ENCODE measurements at places on chromosomes 7 and 10.

- DNase-seq = no peak
Measured at GRCh38 chr10:91415816-91416215, 5.7 kb downstream of the HECTD2 start.

DNA sequence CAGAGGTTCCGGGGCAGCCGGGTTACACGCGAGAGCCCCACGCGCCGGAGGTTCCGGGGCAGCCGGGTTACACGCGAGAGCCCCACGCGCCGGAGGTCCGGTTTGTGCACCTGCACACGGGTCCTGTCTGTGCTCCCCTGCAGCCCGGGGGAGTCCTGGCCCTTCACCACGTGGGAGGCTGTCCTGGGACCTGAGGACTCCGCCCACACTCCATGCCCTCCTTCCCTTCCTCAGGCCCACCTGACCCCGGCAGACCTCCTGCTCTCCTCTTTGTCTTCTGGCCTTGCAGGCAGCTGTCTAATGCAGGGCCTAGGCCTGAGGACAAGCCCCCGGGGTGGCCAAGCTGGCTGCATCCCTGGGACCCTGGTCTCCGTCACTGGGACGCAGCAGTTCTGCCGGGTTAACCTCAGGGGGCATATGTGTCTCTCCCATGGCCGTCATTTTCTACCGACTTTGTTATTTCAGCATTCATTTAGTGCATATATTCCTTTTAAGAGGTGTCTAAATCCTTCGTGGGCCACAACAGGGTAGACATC, 374.6 kb downstream of the DNAJB6 start:
- no peak for DNase-seq

DNA sequence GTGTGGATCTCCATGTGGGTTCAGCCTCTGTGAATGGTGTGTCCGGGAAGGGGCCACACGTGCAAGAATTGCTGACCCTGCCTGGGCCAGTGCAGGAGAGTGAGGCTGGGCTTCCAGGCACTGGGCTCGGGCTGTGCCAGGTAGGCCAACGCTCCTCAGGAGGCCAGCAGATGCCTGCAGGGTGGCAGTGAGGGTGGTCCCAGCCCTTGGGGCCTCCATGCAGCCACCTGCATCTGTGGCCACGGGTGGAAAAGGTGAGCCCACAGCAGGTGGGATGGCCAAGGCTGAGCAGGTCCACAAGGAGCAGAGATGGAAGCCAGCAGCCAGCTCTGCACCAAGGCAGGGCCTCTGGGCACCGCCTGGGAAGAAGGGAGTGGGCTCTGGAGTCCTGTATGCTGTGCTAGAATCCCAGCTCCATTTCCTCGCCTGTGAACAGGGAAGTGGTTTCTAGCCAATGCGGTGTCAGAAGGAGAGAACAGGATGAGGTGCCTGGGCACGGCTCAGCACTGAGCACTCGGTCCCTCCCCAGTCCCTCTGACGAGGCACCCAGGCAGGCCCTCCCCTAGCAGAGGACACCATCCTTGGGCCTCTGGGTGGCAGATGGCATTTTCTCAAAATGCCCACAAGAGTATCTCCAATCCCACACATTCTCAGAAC, 31.1 kb upstream of the RET start:
- DNase-seq = no peak

DNA sequence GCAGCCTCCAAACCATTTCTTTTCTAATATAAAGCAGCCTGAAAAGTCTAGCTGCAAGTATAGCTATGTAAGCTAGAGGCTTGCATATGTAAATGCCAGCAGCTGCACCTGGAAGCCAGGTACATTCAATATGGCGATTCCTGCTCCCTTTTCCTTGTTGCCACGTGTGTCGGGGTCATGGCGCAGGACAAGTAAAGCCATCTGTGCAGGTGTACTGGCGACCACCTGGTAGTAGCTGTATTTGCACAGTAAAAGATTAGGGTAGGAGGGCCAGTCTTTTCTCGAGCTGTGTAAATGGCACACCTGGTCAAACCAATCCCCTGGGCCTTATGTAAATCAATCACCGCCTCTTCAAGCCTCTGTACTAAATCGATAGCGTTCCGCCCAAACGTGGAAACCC, 484.5 kb downstream of the MAGI2 start:
- no peak for DNase-seq

GRCh38 chr10:93406364-93407145, 75.6 kb downstream of the MYOF start:
- DNase-seq = no peak

- DNase-seq = no peak
Measured at GRCh38 chr10:20380401-20380800, 516.7 kb downstream of the NEBL start.

DNA sequence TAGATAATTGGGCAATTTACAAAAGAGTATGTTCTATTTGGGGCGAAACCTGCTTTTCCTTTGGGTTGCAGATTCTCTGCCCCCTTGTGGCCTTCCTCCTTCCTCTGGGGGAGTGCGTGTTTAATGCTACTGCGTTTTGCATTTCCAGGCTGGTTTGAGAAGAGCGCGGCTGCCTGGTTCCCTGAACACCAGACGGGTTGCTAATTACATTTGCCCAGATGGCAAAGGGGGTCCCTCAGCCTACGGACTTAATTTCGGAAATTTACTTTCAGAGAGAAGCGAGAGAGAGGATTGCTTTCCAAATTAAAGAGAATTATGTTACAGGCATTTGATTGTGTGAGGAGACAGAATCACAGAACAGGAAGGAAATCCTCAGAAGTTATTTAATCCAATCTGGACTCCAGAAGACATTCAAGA, 91.9 kb upstream of the JAZF1 start:
- peak; percentile 83 for DNase-seq

- DNase-seq = no peak
Measured at GRCh38 chr10:112182784-112183328, 709 bp downstream of the GPAM start.

DNA sequence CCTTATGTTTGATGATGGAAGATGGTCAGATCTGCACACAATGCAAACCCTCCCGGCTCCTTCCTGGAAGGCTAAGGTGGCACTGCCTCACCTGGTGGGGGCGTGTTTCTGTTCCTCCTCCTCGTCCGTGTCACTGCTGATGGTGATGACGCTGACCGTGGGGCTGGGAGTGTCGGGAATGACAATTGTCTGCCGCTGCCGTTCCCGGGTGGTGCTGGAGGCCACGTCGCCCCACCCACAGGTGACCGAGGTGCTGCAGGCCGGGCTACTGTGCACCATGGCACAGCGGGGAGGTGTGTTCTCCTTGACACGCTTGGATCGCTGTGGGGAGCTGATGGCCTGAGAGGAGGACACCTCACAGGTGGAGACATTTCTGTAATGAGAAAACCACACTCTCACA, 73.1 kb downstream of the CLEC2L start:
- no peak for DNase-seq

DNA sequence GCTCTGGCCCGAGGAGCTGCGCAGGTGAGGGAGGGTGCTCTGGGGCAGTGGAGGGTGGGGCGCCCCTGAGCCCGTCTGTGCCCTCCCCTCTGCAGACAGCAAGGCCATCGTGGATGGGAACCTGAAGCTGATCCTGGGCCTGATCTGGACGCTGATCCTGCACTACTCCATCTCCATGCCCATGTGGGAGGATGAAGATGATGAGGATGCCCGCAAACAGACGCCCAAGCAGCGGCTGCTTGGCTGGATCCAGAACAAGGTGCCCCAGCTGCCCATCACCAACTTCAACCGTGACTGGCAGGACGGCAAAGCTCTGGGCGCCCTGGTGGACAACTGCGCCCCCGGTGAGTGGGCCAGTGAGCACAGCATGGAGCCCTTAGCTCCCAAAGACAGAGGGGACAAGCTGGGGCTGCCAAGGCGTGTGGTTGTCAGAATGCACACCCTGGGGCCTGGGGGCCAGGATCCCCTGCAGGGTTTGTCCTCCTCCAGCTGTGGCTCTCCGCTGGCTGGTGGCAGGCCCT, 5.1 kb downstream of the FLNC start:
- no peak for DNase-seq

GRCh38 chr10:117133273-117134055, 4.6 kb downstream of the VAX1 start:
- DNase-seq = no peak

DNA sequence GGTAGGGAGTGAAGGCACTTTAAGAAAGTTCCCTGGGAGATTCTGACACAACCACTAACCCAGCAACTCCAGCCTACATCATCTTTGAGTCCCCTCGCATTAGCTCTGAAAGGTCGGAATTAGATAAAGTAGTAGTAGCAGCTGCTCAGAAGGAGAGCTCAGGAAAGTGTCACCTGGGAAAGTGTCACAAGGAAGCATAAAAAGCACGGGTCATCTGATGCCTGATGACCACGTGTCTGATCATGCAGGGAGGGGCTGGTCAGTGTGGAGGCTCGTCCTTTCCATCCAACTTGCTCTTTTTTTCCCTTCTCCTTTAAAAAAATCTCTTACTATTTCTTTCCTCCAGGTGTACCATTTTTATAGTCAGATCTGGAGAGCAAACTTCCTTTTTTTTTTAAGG, 47.1 kb upstream of the PDCD4 start:
- DNase-seq = no peak

GRCh38 chr10:98425511-98426352, 10.8 kb upstream of the PYROXD2 start:
- DNase-seq = peak; percentile 7

GRCh38 chr7:21504021-21504420, 38.8 kb upstream of the DNAH11 start:
- DNase-seq = no peak

- peak; percentile 71 for DNase-seq
Measured at GRCh38 chr7:97027427-97028234, 3.0 kb upstream of the DLX5 start.

GRCh38 chr7:4748231-4748681, 27.2 kb upstream of the AP5Z1 start:
- DNase-seq = no peak

DNA sequence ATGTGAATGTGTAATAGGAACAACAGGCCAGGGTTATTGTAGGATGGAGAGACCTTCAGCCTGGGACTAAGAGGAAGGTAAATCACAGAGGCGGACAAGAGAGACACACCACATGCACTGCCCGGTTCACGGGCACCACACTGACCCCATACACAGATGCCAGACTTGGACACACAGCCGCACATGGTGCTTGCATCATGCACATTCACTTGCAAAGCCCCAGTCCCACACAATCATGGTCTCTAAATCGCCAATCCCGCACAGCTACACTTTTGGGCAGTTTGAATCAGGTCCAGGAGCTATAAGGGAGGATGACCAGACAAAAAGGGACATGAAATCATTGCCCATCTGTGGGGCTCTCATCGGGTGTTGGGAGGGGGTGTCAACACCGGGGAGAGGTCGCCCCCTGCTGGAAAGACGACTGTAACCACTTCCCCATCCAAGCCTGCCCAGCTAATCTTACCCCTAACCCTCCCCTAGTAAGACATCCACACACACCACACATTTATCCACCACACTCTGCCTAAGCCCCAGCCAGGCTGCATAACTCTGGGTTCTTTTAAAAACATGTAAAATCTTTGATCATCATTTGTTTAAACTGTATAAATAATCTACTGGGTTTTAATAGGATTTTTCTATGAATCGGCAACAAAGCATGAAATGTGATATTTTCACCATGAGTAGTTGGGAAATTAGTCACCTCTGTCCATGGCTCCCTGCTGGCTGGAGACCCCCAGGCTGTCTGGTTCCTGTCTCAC, 40.5 kb upstream of the SLF2 start:
- DNase-seq = peak; percentile 47

- no peak for DNase-seq
Measured at GRCh38 chr10:132447446-132448247, 50.6 kb downstream of the PWWP2B start.

DNA sequence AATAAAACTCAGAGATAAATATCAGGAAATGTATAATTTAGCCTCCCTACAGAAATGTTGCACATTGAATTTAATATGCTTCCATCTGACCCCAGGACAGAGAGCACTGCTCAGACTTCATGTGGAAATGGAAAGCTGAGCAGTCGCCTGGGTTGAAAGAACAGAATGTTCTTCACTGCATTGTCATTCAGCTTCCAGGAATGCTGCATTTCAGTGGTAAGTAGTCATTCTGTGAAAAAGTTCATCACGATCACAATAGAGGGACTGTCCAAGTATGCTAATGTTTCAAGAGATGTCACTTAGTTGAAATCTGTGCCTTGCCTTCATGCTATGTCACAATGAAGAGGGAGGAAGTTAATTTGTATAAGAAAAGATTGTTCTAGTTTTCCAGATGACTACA, 147.3 kb downstream of the NRCAM start:
- DNase-seq = no peak

DNA sequence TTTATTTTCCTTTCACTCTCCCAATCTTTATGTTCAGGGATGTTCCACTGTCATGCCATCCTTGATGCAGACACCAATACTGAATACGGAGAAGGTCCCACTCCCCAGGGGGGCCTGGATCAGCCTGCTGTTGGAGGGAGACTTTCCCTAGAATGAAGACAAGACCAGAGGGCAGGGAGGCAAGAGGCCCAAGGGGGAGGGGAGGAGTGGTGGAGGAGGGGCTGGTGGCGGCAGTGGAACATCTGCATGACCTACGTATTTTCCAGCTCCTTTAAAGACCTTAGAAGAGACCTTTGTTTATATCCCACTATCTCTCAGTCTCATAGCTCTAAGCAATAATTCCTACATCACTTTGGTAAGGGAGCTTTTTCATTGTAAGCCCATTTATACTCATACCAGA, 183.0 kb downstream of the HECW1 start:
- DNase-seq = no peak

DNA sequence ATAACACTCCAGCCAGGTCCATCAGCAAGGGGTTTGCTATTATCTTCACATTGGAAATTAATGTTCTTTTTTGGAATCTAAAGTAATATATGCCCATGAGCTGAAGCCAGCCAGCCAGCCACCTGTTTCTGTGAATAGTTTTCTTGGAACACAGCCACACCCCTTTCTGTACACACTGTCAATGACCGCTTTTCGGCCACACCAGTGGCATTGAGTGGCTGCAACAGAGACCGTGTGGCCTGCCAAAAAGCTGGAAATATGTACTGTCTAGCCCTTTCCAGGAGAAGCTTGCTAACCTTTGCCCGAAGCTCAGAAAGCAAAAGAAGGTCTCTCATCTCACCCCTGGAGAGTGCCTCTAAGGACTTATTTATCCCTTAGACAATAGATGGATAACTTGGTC, 98.5 kb upstream of the NPS start:
- no peak for DNase-seq

DNA sequence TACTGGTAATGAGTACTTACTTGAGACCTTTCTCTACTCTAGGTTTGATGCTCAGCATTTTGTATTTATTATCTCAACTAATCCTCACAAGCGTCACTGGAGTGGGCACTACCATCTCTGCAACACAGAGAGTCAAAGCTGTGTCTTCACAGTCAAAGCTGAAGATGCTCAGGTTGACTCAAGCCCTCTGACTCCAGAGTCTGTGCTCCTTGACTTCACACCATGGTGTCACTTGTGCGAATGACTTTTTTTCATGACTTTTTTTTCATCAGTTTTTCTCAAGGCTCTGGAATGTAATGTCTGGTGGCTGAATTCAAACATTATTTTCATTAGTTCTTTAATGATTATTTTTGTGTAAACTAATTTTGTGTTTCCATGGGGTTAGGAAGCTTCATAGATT, 30.4 kb upstream of the TARP start:
- DNase-seq = no peak

GRCh38 chr10:59227136-59227673, 50.8 kb downstream of the PHYHIPL start:
- no peak for DNase-seq
